ENCODE measurements at places on chromosomes 1 and 21.

DNA sequence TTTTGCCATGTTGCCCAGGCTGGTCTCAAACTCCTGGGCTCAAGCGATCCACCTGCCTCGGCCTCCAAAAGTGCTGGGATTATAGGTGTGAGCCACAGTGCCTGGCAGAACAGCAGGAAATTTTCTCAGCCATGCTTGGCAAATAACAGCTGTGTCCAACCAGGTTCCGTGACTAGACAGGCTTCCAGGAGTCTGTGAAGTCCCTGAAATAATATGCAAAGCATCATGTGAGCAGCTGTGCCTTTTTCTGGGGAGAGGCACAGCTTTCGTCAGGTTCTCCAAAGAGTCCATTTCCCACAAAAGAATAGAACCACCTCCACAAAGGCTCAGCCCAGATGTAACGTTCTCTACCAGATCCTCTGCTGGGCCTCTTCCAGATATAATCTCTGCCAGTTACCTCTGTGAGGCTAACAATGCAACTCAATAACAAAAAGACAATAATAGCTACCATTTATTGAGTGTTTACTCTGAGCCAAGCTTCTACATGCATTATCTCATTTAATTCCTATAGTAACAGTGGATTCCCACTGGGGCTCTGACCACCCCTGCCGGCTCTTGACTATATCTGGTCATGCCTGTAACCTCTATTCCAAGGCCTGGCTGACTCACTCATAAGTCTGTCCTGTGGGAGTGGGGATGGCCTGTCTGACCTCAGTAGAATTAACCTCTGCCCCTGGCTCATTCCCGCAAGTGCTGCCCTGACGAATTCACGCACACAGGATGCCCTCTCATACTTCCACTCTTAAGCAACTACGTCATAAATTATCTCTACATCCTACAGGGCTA lies 4.0 kb upstream of the NKAIN1 start:
- peak; percentile 76 for DNase-seq

GRCh38 chr21:36909901-36910561 lies 56.4 kb downstream of the HLCS start:
- no peak for DNase-seq

- no peak for DNase-seq
Measured at GRCh38 chr21:41246808-41247207, 69.8 kb upstream of the FAM3B start.

GRCh38 chr1:221765527-221765926 lies 23.6 kb upstream of the DUSP10 start:
- no peak for DNase-seq

DNA sequence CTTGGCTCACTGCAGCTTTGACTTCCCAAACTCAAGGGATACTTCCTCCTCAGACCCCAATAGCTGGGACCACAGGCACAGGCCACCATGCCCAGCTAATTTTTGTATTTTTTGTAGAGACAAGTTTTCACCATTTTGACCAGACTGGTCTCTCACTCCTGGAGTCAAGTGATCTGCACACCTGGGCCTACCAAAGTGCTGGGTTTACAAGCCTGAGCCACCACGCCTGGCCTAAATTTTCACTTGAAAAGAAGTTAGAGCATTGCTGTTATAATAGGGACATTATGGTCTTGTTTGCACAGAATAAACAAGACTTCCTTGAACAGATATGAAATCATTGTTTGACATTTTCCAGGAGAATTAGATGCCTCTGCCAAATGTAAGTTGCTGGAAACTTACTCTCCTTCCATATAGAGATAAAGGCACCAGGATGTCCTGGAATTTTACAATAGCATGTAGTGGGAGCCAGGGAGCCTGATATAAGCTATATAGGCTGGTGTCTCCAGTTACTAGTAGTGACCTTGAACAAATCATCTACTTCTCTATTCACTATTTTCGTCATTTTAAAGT lies 16.9 kb downstream of the SLC35A3 start:
- no peak for DNase-seq

GRCh38 chr1:114008480-114008941 lies 29.2 kb downstream of the OLFML3 start:
- no peak for DNase-seq

Measured in NCI-H2171 treated with DMSO at 0.1 percent for 48 hours (cell line).